ENCODE measurements at places on chromosomes 12 and 14.

- DNase-seq = no peak
Measured at GRCh38 chr12:70484464-70484863, 118.4 kb downstream of the KCNMB4 start.

GRCh38 chr14:61288228-61288627, 7.1 kb upstream of the TMEM30B start:
- DNase-seq = no peak

GRCh38 chr12:47767216-47767724, 5.8 kb upstream of the SLC48A1 start:
- no peak for DNase-seq

- no peak for DNase-seq
Measured at GRCh38 chr12:122517877-122518276, 8.9 kb downstream of the RSRC2 start.

Measured in GM12892 (cell line).